Cardiac fibroblast (primary cell): ENCODE measurements at places on chromosomes 16 and 17.

- DNase-seq: no peak
These were observed 36.7 kb upstream of the ABCA5 start for GRCh38 chr17:69363488-69364210.

- DNase-seq: no peak
These were observed 13.1 kb upstream of the RNF135 start for GRCh38 chr17:30957741-30958140.

GRCh38 chr16:3295209-3295608 is 10.0 kb downstream of the TIGD7 start:
- DNase-seq: no peak

DNA sequence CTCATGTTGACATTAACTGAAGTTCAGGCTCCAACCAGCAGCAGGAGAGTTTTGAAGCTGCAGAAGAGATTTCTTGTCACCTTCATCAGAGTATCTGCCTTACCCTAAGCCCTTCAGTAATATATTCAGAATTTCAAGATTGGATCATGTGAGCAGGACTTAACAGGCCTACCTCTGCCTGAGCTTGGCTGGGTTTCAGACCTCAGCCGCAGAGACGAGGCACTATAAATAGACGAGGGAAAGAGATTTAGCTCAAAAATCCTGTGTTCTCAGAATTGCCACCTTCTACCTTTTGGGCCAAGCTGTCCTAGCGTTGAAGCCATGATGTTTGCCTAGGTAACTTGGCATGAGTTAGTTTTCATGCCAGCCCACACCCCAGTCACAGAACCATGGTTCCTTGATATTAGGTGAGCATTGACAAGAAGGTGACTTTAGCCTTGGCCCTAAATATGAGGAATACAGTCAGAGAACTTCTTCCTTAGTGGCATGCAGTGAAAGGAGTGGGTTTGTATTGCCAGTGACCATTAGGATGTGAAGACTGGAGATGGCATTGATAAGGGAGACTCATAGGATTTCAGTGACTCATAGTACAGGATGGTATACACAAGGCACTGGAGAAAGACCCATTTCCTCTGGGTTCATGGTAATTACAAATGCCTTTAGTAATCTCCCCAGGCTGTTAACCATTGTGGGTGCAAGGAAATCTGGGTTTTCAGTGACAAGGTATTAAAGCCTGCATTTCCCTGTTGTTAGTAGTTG is 224.3 kb downstream of the MSI2 start:
- peak; percentile 49 for DNase-seq
